Stimulated activated CD4-positive, alpha-beta T cell treated with anti-CD3 and anti-CD28 coated beads, Interleukin-12 subunit alpha, Interleukin-12 subunit beta, amount 100 ng/mL, for 48 hours (primary cell): ENCODE measurements at places on chromosomes 11 and 22.

GRCh38 chr11:92128026-92128425 lies 96.6 kb upstream of the FAT3 start:
- no peak for DNase-seq

DNA sequence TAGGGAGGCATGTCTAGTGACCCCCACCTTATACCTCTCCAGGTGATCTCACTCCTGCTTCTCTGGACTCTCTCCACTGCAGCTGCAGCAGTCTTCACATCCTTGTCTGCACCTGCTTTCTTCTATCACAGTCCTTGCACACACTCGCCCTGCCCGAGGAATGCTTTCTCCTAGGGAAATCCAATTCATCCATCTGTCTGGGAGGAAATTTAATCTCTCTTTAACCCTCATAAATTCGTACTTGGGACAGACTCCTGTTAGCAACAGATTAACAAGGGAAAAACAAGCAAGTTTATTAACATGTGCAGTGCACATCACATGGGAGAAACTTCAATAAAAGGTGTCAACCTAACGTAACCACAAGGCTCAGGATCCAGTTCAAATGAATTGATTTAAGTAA lies 11.3 kb upstream of the RCN1 start:
- DNase-seq, result no peak

DNA sequence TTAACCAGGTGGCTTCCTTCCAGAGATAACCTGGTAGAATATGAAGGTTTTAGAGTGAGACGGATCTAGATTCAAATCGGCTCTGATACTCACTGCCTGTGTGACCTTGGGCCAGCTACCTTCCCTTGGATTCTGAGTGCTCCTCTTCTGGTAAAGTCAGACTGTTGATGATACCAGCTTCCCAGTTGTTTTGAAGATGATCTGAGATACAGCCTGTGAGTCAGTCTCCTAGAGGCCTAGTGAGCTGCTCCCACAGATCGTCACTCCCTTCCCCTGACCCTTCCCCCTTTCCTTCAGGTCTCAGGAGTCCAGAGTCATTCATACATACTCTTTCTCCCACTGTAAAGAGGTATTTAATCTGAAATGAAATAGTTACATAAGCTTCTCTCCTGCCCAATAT lies 207.8 kb downstream of the GRIK4 start:
- DNase-seq, result no peak

- DNase-seq, result no peak
Observed at GRCh38 chr22:35226958-35227647, 30.2 kb upstream of the HMGXB4 start.

GRCh38 chr11:130520271-130520671 lies 71.8 kb downstream of the ADAMTS15 start:
- no peak for DNase-seq

DNA sequence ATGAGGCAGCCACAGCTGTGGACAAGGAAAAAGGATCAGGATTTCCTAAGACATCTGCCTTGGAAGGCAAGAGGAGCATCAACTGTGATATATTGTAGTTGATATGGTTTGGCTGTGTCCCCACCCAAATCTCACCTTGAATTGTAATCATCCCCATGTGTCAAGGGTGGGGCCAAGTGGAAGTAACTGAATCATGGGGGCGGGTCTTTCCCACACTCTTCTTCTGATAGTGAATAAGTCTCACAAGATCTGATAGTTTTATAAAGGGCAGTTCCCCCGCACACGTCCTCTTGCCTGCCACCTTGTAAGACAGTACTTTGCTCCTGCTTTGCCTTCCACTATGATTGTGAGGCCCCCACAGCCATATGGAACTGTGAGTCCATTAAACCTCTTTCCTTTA lies 10.2 kb downstream of the RIC8A start:
- DNase-seq, result no peak

DNA sequence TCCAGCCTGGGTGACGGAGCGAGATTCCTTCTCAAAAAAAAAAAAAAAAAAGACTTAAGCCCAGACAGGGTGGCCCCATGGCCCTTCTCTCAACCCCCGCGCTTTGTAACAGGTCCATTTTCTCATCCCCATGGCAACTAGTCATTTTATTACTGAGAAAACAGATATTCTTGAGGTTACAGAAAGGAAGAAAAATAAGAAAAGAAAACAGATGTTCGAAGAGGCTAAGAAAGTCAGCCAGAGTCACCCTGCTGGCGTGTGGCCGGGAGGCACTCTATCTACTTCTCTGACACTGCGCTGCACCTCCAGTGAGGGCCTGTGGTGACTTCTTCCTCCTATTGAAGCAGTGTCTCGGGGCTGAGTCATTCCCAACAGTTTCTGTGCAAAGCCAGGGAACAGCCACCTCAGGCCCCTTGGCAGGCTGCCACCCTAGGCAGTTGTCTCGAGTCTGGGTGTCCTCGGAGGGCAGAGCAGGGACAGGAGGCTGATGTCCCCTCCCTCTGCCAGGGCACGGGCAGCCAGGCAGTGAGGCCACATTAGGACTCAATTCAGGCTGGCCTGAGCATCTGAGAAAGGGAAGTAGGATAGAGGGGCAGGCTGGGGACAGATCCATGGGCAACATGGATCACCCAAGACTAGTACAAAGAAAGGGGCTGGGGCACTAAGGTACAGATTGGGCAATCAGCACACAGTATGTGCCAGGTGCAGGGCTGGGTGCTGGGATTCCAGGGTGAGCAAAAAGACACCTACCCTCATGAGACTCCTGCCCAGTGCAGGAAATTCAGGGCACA lies 16.4 kb upstream of the SYVN1 start:
- DNase-seq, result peak; percentile 39

GRCh38 chr11:111833524-111833923 lies 37.9 kb downstream of the ALG9 start:
- DNase-seq, result no peak

- no peak for DNase-seq
Observed at GRCh38 chr22:39777716-39778454, 115.7 kb downstream of the ENTHD1 start.

DNA sequence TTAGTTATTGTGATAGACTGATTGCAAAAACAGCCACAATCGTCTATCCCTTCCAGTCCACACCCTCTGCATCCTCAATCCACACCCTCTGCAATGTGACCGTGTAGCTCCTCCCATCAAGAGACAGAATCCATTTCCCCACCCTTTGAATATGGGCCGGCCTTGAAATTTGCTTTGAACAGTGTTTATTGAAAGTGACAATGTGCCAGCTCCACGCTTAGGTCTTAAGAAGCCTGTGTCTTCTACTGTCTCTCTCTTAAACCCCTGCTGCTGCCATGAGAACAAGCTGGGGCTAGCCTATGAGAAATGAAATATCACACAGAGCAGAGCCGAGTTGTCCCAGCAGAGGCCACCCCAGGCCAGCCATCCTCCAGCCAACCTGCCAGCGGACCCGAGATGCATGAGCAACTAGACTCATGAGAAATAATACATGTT lies 22.3 kb upstream of the MICAL2 start:
- DNase-seq, result no peak

DNA sequence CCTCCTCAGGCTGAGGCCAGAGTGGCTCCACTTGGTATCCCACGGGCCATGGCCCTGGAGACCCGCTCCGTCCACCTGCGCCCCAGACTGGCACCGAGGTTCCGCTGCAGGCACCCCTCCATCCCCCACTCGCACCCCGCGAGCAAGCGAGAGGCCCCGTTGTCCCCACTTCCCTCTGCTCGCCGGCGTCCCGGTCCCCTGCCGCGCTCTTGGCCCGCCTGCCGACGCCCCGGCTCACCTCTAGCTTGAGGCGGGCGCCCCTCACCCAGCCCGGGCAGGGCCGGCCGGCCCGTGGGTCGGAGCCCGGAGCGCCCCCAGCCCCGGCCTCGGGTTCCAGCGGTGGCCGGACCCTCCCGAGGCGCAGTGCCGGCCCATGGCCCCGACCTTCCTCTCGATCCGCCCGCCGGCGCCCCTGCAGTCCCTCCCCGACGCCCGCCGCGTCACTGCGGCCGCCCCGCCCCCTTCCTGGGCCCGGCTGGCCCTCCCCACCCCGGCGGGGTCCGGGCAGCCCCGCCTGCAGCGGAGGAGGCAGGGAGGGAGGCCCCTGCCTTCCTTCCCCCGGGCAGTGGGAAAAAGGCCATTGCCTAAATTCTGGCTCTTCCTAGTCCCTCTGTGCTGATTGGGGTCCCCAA lies at the start of gene PITPNM1:
Gene PITPNM1, minus strand, starts transcription at position 414 of the 632 bp plus-strand sequence. CDS start 1,183 bp downstream, outside the sequence.
- no peak for DNase-seq

- DNase-seq, result no peak
Observed at GRCh38 chr11:35980686-35981390, 37.0 kb downstream of the LDLRAD3 start.

- DNase-seq, result no peak
Observed at GRCh38 chr11:115941481-115941993, 437.3 kb upstream of the CADM1 start.

DNA sequence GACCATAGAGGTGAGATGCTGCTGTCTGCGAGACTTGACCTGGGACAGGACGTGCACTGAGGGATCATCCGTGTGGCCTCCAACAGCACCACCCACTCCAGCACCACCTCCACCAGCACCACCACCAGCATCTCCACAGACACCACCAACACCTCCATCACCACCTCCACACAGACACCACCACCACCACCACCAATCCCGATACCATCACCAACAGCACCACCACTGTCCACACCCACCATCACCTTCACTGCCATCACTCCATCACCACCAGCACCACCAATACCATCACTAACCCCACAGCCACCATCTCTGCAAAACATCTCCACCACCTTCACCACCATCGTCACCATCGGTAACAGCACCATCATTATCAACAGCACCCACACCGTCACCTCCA lies 26.6 kb upstream of the SLC22A12 start:
- no peak for DNase-seq

DNA sequence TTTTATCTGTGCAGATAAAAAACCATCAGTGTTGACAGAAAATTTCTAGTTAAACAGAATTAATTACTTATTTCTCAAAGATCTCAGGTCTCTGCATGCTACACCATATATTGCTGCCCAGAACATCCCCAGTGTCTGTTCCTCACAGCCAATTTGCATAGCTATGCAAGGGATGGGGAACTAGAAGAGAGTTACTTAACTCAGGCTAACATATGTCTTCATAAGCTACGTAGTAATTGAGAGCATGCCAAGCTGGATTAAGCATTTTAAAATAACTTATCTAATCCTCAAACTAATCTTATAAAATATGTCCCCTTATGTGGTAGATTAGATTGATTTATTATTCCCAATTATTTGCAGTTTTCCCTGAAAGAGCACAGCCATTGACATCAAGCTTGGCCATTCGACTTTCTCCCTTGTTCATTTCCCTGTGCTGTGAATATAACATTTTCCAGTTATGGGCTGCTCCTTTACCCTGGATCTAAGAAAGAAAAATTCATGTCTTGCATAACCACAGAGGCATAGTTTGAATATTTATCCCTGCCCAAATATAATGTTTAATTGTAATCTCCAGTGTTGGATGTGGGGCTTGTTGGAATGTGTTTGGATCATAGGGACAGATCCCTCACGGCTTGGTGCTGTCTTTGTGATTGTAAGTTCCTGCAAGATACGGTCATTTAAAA lies 69.1 kb downstream of the C11orf87 start:
- no peak for DNase-seq

GRCh38 chr11:86041975-86042378 lies 26.9 kb downstream of the PICALM start:
- no peak for DNase-seq

DNA sequence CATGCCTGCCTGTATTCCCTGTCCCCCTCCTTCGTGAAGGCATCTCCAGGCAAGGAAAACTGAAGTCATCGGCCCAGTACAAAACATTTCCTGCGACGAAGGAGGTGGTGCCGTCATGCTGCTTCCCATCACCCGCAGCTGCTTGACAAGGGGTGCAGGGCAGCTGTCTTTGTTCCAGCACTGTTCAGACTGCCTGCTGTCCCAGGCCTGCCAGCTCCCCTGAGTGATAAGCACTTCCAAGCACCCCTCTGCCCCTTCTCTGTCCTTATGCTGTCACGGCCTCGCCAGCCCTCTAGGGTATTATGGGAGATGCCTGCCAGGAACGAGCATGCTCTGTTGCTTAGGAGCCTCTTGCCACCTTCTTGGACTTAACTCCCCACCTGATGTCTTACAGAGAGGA lies 37.1 kb upstream of the BSX start:
- DNase-seq, result no peak

- DNase-seq, result no peak
Observed at GRCh38 chr22:22348127-22348814, 103.7 kb downstream of the VPREB1 start.

DNA sequence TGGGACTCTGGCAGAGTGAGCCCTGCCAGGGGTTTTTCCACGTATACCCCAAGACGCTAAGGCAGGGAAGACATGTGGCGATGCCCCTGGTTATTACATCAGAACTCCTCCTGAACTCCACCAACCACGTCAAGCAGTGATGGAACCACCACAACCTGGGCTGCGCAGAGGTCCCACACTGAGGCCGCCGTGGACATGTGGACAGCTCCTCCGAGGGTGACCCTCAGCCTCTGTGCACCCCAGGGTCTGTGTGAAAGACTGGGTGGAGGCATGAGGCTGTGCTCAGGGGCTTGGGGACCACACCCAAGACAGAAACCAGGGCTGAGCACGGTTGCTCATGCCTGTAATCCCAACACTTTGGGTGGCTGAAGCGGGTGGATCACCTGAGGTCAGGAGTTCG lies 52.2 kb downstream of the TRMU start:
- no peak for DNase-seq

GRCh38 chr22:34395370-34395769 lies 475.1 kb upstream of the LARGE1 start:
- no peak for DNase-seq

GRCh38 chr11:88701816-88702215 lies 364.0 kb downstream of the GRM5 start:
- no peak for DNase-seq

- no peak for DNase-seq
Observed at GRCh38 chr22:39952347-39952746, 7.8 kb upstream of the TMA7B start.

DNA sequence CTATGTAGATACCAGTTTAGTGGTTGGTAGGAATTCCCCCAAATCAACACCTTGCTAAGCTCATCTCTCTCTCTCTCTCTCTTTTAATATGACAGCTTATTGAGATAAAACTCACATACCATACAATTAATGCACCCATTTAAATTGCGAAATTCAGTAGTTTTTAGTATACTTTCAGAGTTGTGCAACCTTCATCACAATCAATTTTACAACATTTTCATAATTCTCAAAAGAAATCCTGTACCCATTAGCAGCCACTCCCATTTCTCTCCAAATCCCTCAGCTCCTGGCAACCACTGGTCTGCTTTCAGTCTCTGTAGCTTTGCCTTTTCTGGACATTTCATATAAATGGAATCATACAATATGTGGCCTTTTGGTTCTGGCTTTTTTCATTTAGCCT lies 13.3 kb downstream of the NNMT start:
- DNase-seq, result no peak

DNA sequence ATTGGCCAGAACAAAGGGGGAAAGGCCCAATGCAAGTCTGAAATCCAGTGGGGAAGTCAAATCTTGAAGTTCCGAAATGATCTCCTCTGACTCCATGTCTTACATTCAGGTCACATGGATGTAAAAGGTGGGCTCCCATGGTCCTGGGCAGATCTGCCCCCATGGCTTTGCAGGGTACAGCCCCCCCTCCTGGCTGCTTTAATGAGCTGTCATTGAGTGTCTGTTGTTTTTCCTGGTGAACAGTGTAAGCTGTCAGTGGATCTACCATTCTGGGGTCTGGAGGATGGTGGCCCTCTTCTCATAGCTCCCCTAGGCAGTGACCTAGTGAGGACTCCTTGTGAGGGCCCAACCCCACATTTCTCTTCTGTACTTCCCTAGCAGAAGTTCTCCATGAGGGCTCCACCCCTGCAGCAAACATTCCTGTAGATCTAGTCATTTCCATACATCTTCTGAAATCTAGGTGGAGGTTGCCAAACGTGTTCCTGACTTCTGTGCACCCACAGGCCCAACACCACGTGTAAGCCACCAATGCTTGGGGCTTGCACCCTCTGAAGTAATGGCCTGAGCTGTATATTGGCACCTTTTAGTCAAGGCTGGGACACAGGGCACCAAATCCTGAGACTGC lies 9.3 kb downstream of the CARD18 start:
- DNase-seq, result no peak
